ENCODE measurements at places on chromosomes 5 and 9.
A peak's percentile ranks its signal among the peaks of the same experiment; 100 is the strongest.

DNA sequence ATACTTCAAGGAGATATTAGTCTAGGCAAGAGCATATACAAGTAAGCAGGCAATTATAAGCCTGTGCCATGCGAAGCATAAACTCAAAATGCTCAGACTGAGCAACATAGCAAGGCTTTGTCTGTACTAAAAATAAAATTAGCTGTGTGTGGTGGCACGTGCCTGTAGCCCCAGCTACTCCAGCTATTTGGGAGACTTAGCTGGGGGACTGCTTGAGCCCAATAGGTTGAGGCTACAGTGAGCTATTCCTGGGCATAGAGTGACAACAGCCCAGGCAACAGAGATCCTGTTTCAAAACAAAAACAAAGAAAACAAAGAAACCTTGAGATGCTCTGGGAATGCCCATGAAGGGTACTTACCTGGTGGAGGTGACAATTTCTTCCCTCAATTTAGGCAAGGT is 130.5 kb upstream of the ZNF608 start:
- no peak for DNase-seq

GRCh38 chr5:9401786-9402472 is 143.9 kb downstream of the SEMA5A start:
- no peak for DNase-seq

DNA sequence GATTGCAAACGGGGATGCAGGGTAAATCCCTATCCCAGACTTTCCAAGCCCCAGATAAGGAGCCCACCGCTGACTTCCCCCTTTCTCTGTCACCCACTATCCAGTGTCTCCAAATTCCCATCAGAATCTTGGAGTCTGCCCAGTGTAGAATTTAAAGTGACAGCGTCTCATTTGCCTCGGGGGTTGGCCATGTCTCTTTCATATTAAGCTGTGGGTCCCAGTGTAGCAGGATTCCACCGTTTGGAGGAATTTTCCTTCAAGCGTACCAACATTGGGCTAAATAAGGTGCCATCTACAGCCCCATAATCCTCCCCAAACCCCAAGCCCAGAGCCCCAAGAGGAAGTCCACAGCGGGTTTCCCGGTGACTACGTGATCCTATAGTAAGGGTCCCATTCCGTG is 1.1 kb downstream of the BRINP1 start:
- DNase-seq, result no peak

DNA sequence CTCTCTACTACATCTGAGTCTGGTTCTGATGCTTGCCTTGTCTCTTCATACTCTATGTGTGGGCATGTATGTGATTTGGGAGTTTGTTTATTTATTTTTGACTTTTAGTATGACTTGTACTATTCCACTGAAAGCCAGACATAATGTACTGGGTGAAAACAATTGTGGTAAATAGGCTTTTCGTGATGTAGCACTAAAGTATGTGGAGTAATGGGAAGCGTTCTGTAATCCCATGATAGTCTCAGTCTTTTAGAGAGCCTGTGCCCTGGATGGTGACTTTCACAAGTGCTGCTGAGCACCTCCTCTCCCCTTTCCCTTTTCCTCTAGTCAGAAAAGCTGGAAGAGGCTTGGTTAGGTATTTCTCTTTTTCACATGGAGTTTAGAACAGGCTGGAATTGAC is 85.8 kb upstream of the S1PR3 start:
- no peak for DNase-seq

- DNase-seq, result no peak
Measured at GRCh38 chr9:35691757-35692301, 2.1 kb upstream of the TPM2 start.

GRCh38 chr9:100099722-100100042 is 639 bp downstream of the INVS start:
- no peak for DNase-seq

DNA sequence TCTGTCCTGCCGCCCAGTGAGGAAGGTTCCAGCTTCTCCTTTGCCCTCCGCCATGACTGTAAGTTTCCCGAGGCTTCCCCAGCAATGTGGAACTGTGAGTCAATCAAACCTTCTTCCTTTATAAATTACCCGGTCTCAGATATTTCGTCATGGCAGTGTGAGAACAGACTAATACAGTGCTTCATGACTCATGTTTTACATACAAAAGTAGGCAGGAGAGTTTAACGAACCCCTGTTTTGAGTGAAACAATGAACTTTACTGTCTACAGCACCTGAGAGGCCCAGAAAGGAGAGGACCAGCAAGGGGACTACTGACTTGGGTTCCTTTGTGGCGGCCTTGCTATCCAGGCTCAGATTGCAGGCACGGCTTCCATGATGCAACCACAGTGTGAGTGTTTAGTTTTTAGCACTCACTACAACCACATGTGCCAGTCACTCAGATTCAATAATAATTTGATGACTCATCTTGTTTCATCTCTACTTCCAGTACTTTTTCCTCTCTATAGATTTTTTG is 139.1 kb upstream of the CLINT1 start:
- no peak for DNase-seq

DNA sequence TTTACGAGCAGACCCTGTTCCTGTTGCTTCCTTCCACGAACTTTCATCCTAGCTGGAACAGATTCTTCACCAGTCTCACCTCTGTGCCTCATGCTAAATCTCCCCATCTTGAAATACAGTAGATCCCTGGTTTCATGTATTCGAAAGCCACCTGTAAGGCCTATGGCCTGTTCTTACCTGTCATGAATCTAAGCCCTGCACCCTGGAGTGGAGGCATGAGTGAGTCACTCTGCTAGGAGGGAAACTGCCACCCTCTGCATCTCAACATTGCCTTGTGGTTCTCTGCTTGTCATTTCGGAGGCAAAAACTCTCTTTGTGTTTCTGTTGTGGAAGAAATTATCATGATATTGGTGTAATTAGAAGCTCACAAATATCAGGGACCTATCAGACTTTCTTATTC is 320.0 kb downstream of the ENC1 start:
- no peak for DNase-seq

DNA sequence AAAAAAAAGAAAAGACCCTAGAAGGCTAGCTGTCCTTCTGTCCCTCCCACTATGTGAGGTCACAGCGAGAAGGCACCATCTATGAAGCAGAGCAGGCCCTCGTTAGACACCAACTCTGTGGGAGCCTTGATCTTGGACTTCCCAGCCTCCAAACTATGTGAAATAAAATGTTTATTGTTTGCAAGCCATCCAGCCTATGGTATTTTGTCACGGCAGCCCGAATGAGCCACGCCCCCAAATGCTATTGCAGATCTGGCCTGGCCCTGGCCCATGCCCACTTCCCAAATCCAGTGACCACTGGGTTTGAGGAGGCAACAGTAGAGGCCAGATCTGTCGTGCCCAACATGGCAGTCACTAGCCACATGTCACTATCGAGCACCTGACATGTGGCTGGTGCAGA is 10.8 kb downstream of the STK10 start:
- no peak for DNase-seq

DNA sequence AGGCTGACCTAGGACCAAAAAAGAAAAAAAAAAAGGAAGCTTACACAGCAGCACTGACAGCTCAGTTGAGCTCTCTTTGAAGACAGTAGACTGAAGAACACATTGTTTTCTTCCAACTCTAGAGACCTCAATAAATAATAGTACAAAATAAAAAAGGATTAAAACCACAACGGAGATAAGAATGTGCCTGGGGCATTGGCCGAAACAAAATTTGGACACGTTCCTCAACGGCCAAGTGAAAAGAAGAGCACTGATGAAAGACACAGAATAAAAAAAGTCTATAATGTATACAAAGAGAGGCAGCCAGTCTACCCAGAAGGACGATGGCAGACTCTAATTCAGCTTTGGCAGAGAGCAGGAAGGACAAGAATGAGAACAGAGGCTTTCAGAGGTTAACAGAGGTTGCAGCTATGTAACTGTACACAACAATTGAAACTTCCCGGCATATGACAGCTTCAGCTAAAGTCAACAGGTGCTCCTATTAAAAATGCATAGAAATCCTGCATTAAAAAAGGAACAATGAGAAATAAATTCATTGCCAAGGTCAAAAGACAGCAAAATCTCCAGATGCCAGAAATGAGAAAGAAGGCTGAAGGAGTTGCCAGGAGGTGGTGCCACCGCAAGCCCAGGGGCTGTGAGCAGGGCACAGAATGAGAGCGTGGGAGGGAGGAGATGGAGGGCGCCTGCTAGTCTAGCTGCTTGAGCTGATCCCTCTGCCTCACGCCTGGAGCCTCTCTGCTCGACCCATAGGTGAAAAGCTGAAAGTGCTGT is 113.9 kb downstream of the DCP2 start:
- no peak for DNase-seq

DNA sequence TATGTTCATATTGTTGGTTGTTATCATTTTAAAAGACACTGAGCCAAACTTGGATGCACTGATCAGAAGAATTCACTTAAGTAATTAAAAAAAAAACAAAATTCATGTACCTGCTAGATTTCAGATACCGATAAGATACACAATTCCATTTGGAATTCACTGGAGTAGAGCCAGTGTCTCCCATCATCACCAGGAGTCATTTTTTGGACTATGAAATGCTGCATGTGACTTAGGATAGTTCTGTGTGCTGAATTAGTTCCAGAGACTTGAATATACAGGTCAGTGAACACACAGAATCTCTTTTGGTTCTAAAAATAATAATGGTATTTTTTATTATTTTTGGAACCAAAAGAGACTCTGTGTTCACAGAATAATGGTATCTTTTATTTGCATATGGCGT is 482.6 kb upstream of the PIK3R1 start:
- DNase-seq, result no peak

GRCh38 chr5:137497396-137498290 is 1.5 kb downstream of the SPOCK1 start:
- peak; percentile 11 for DNase-seq

GRCh38 chr9:97625620-97626019 is 7.5 kb downstream of the TSTD2 start:
- no peak for DNase-seq

GRCh38 chr5:73120222-73121118 is at the start of gene TMEM171:
Gene TMEM171 (plus strand): TSS chr5:73120575. CDS start chr5:73123374, 2,799 bp downstream.
- no peak for DNase-seq

- DNase-seq, result no peak
Measured at GRCh38 chr9:20753761-20754160, 69.7 kb downstream of the FOCAD start.

DNA sequence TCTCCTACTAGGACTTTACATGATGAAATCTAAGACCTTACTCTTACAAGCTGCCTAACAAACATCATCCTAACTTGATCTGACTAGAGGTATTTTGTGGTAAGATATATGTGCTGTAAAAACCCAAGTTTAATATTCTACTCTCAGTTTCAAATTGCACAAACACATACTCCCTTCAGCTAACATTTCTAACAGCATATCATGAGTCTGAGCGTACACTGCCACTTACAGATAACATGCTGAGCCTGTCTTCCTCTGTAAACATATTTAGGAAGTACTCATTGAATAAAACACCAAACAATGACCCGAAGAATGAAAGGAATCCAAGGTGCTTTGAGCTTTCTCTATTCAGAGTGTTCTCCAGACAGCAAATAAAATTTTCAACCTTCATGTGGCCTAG is 7.9 kb upstream of the ESM1 start:
- peak; percentile 42 for DNase-seq

- DNase-seq, result no peak
Measured at GRCh38 chr9:93461414-93461743, 8.0 kb upstream of the FAM120AOS start.

DNA sequence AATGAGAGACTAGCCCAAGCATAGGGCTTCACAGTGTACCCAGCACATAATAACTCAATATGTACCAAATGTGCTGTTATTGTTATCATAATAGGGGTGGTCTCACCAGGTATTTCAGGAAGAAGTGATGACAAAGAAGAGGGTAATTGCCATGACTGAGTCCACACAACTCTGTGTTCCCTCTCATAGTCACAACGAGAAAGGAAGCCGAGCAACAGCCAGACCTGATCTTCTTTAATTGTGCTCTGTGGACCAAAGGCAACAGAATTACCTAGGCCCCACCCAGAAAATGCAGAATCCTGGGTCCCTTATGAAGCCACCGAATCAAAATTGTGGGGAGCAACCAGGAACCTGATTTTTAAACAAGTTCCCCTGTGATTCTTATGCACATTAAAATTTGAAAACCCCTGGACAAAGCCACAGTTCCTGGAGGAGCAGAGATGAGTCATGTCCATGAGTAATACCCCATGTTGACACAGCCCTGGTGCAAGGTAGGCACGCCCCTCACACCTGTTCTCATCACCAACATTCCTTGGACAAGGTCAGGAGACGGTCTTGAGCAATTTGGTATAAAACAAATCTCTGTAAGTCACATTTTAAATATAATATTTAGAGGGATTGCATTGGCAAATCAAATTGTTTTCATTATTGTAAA is 5.2 kb downstream of the FGF1 start:
- DNase-seq, result peak; percentile 19

DNA sequence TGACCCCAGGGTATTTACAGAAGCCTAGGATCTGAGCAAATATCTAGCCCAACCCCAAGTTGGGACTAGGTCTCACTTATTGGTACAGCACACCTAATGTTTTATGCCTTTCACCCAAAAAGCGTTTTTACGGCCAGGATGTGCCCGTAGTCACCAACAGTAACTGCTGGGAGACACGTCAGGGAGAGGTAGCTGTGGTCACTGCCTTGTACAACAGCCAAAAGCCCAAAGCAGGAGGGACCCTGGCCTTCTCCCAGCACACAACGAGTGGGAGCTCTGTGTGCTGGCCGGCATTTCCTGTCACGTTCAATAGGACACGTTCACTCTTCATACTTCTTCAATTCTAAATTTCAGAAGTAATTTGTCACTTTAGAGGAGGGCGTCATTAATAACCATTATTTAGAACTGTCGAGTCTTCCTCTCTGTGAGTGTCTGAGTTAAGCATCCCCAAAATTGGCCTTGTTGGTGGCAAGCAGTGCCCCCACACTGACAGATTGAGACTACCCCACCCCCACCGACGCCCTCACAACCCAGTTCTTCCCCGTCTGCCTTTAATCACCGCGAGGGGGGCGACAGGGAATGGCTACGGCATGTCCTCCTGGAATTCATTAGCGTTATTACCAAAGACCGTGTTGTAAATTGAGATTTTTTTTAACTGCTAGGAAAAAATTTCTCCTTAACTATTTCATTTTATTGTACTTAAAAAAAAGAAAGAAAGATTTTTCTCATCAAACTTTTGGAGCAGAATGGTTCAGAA is 80.7 kb downstream of the MVB12B start:
- DNase-seq, result peak; percentile 20

- peak; percentile 77 for DNase-seq
Measured at GRCh38 chr5:173328844-173329490, 753 bp upstream of the STC2 start.

GRCh38 chr9:70479880-70480291 is 65.4 kb upstream of the KLF9 start:
- no peak for DNase-seq

- no peak for DNase-seq
Measured at GRCh38 chr5:13993926-13994325, 49.4 kb upstream of the DNAH5 start.

GRCh38 chr5:14211818-14212803 is 69.0 kb downstream of the TRIO start:
- DNase-seq, result no peak
